Frontal cortex (tissue), 4 donors: ENCODE measurements at places on chromosomes 3 and 15.

- no peak for DNase-seq
These were observed 435.3 kb upstream of the PDZRN3 start for GRCh38 chr3:74059923-74060600.

DNA sequence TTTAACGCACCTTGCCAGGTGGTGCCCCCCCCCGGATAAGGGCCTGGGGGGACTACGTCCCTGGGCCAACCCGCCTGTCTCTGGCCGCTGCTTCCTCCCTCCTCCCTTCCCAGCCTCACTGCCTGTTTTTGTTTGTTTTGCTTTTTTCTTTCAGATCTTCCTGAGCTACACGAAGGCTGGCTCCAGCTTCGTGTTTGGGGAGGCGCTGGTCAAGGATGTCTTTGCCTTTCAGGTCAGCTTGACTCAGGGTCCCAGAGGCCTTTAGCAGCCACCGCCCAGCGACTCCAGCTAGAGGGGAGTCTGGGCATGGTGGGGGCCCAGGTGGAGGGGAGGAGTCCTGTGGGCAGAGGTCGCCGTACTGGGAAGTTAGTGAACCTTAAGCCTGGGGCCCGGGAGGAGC lies 24.1 kb downstream of the SLC28A1 start:
- DNase-seq: no peak

- peak; percentile 73 for DNase-seq
These were observed 936 bp downstream of the SIN3A start for GRCh38 chr15:75450307-75451201.

DNA sequence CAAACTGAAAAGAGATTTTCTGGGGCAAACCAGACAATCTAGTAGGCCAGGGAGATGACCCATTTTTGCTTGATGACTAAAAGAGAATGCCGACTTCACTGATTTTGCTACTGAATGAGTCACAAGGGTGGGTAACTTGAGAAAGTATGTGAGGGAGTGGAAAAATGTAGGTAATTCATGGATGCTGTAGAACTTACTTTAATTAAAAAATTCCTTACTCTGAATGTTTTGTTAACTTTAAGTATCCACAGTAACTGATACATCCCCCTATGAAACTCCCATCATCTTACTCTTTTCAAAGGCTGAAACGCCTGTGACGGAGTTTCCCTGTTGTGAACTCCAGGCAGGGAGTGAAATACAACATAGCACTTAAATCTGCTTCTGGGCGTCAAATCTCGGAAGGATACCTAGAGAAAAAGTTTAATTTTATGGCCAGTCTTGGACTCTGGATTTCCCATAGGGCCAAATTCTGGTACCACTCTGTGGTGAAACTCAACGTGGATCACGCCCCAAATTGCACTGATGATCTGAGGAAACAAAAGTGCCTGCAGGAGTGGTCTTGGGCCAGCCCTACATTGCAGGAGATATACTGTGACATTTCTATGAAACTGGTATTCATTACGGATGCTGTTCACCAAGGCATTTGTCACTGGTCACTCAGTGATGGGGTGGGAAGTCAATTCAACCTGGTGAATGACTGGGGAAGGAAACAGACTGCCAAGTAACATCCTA lies 24.0 kb downstream of the GOLIM4 start:
- DNase-seq: no peak

GRCh38 chr15:40456299-40456712 lies 14.5 kb upstream of the CHST14 start:
- no peak for DNase-seq

GRCh38 chr3:143160437-143160836 lies 40.9 kb downstream of the CHST2 start:
- no peak for DNase-seq

DNA sequence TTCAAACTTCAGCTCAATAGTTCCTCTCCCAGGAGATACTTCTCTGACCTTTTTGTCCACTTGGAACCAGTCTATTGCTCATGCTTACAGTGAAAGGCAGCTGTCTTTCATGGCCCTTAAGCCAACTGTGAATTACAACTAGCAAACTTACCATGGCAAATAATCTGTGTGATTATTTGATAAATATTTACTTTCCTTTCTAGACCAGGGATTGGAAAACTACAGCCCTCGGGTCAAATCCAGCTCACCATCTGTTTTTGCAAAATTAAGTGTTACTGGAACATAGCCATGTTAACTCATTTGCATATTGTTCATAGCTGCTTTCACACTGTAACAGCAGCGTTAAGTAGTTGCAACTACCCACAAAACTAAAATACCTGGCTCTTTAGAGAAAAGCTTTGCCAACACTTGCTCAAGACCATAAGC lies 289.1 kb upstream of the MCTP2 start:
- DNase-seq: no peak

- no peak for DNase-seq
These were observed 160.7 kb upstream of the TNIK start for GRCh38 chr3:171620825-171621434.

GRCh38 chr3:112561484-112561733 lies 353 bp downstream of the ATG3 start:
- DNase-seq: no peak

GRCh38 chr15:95957861-95958260 lies 372.6 kb upstream of the NR2F2 start:
- no peak for DNase-seq

GRCh38 chr3:107753494-107753893 lies 230.7 kb downstream of the BBX start:
- DNase-seq: no peak

GRCh38 chr15:40081691-40082194 lies 26.9 kb downstream of the BMF start:
- DNase-seq: peak; percentile 71

GRCh38 chr15:56074481-56075265 lies 81.3 kb upstream of the NEDD4 start:
- no peak for DNase-seq

- no peak for DNase-seq
These were observed 200.4 kb upstream of the ADAMTS9 start for GRCh38 chr3:64888165-64888564.

DNA sequence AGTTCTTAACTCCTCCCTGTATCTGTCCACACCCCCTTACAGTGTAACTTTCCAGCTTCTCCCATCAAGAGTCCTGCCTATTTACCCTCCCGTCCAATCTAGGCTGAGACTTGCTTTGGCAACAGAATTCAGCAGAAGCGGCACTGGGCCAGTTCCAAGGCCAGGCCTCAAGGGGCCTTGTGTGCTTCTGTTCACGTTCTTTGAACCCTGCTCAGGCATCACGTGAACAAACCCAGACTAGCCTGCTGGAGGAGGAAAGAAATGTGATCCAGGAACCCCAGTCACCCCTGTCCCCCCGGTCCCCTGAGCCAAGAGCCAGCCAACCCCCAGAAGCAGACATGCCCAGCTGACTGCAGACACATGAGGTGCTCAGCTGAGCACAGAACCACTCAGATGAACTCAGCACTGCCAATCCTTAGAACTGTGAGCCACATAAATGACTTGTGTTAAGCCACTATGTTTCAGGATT lies 76.1 kb upstream of the DCLK3 start:
- DNase-seq: no peak

- DNase-seq: no peak
These were observed 89.5 kb upstream of the IL12A start for GRCh38 chr3:159899166-159899565.

DNA sequence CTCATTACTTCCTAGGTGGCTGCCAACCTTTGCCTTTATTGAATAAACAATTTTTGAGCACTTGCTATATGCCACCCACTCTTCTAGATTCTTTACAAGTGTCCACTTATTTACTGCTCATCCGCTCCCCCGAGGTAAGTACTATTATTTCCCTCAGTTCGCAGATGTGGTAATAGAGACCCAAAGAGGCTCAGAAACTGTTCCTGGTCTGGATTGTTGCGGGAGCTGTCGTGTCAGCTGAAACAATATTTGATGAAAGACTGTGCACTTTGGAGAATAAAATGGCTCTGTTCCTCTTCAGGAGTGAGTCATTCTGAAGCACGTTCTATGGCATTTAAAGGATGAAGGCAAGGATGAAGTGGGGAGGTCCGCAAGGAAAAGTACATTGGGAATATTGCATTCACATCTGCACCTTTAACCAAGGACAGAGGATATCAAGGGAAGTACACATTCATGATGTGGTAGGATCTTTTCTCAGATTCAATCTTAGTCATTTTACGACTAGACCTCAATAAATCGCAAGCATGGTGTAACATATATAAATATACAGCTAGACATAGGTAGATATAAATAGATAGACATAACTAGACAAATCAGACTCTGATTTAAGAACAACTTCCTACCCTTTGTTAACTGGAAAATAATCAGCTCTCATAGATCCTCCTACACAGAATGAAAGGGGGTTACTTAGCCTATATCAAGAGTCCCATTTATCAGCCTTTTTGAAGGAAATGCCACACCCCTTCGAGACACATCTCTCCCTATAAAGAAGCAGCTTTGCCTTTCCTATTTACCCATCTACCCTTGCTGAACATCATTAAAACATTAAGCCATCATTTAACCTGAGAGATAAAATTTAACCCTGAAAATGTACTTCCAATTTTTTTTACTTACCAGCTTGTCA lies 70.3 kb downstream of the RORA start:
- no peak for DNase-seq

DNA sequence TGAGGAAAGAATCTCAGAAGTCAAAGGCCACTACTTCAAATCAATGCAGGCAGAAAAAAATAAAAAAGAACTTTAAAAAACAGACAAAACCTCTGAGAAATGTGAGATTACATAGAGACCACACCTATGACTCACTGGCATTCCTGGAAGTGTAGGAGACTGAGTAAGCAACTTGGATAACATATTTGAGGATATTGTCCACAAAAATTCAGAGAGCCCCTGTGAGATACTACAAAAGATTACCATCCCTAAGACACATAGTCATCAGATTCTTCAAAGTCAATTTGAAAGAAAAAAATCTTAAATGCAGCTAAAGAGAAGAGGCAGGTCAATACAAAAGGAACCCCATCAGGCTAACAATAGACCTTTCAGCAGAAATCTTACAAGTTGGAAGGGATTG lies 887.3 kb downstream of the NTRK3 start:
- DNase-seq: no peak

GRCh38 chr3:63654931-63655330 lies 2.5 kb downstream of the SNTN start:
- no peak for DNase-seq

GRCh38 chr15:52382647-52383046 lies 87.0 kb upstream of the MYO5C start:
- no peak for DNase-seq

DNA sequence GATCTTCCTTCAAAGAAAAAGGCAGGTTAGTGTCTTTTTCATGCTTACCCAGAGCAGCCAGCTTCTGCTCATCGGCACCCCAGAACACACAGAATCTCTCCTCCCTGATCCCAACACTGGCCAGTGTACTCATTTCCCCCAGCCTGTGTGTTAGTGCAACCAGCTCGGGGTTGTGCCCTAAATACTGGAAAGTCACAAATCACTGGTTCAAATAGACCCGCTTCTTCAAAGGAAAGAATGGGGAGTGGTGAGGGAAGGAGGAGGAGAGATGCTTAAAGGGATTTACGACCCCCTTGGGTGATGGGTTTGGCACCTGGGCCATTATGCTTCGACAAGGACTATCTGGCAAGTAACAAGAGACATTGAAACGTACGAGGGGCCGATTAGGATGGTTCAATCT lies 114.0 kb downstream of the FOXB1 start:
- no peak for DNase-seq

DNA sequence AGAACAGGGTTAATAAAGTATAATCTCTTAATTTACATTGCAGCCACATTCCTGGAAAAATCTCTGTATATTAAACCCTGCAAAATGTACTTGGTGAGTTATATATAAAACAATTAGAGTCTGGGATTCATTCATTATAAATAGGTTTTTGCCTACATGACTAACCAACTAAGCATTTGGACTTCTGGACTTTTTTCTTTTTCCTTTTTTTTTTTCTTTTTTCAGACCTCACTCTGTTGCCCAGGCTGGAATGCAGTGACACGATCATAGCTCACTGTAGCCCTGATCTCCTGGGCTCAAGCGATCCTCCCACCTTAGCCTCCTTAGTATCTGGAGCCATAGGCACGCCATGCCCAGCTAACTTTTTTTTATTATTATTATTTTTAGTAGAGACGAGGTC lies 4.5 kb downstream of the DNAJC13 start:
- no peak for DNase-seq

GRCh38 chr15:66963710-66964109 lies 101.7 kb upstream of the SMAD3 start:
- no peak for DNase-seq

- DNase-seq: no peak
These were observed 6.0 kb upstream of the B3GNT5 start for GRCh38 chr3:183247011-183247589.

GRCh38 chr3:148992635-148993255 lies 1.4 kb downstream of the GYG1 start:
- no peak for DNase-seq

- DNase-seq: no peak
These were observed 316.6 kb downstream of the RBMS3 start for GRCh38 chr3:29597376-29598008.

DNA sequence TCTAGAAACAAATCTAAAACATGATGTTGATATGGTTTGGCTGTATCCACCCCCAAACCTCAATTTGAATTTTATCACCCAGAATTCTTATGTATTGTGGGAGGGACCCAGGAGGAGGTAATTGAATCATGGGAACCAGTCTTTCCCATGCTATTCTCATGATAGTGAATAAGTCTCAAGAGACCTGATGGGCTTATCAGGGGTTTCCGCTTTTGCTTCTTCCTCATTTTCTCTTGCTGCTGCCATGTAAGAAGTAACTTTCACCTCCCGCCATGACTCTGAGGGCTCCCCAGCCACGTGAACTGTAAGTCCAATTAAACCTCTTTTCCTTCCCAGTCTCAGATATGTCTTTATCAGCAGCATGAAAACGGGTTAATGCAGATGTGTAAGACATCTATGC lies 232.7 kb upstream of the ONECUT1 start:
- DNase-seq: no peak

- no peak for DNase-seq
These were observed 186.4 kb downstream of the FAM43A start for GRCh38 chr3:194871864-194872668.

- DNase-seq: peak; percentile 93
These were observed 61.8 kb upstream of the ANKRD28 start for GRCh38 chr3:15859507-15860013.

DNA sequence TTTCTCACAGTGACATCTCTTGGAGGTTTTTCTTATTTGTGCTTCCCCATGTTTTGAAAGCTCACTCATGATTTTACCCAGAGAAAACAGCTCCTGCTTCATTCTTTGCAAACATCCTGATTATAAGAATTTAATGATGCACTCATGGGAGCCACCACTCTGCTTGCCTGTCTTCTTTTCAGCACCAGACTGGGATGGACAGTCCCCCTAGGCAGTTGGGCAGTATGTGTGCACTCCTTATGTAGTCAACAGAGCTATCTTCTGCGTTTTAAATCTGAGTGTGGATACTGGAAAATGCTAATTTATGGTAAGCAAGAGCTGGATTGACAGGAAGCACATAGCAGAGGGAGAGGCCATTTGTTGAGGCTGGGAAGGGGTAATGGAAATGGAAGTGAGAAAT lies 276.1 kb downstream of the AGBL1 start:
- DNase-seq: no peak

- no peak for DNase-seq
These were observed 43.3 kb downstream of the POMGNT2 start for GRCh38 chr3:43062564-43063040.
